ENCODE measurements at places on chromosomes 3 and 15. TPM values are rescaled to one million over a fixed set of nuclear protein-coding genes. Genes with fewer than 3 reads are reported as not detected.

The GOLGA8M gene
- total RNA-seq: not detected

The HTR3E gene
- total RNA-seq: not detected

The GASK1A gene
- not detected for total RNA-seq

The COL6A6 gene
- not detected for total RNA-seq

The SLTM gene
- total RNA-seq: 53.4 TPM

All from G401 (cell line).